Kidney tubule cell (primary cell): ENCODE measurements at places on chromosomes 5 and 9.

GRCh38 chr9:85155352-85155751, 485.8 kb downstream of the NTRK2 start:
- no peak for DNase-seq

DNA sequence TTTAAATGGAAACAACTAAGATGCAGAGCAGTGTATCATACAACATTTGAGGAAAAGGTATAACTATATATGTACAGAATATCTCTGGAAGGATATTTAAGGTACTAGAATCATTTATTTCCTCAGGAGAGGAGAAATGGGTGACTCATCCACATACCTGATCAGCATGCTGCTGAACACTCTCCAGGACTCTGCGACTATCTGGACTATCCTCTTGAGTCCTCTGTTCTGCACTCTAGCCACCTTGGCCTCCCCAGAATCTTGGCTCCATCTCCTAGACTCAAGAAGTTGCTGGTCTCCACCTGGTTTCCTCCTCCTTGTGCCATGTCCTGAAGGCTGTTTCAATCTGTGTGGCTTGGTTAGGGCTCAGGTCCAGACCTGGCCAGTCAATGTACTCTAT, 8.8 kb upstream of the PRDM6 start:
- peak; percentile 40 for DNase-seq

- no peak for DNase-seq
Observed at GRCh38 chr9:135796784-135797485, 95.0 kb downstream of the KCNT1 start.

DNA sequence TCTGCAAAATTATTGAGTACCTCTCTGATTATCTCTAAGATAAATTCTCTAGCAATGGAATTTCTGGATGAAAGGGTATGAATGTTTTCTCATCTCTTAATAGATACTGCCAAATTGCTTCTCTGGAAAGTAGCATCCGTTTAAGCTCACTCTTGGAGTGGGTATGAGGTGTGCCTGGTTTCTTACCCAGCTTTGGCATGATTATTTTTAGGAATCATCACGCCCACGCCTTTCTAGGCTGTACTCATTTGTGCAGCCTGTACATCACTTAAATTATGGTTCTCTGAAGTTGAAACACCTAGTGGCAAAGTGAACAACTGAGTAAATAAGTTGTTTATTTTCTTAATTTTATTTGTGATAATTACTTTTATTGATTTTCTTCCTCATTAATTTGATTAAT, 156.5 kb upstream of the IL12B start:
- no peak for DNase-seq

- DNase-seq, result no peak
Observed at GRCh38 chr9:93942161-93942560, 13.0 kb downstream of the BARX1 start.

GRCh38 chr5:39415201-39415600, 9.6 kb downstream of the DAB2 start:
- DNase-seq, result no peak

GRCh38 chr9:131937451-131937850, 142.2 kb downstream of the MED27 start:
- DNase-seq, result no peak

DNA sequence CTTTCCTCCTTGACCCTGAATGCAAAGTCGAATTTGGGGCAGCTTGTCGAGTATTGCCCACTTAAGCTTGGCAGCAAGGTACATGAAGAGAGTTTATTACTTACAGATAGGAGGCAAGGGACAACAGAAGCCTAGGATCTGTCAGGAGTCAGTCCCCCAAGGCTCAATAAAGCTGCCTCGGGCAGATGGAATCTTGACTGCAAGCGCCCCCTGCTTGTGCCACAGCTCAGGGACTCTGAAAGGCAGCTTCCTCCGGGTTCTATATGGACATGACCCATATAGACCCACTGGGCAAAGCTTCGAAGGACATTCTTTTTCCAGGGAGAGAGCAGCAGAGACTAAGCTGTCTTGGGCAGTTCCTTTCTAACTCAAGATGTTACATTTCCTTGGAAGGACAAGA, 971.5 kb downstream of the EFNA5 start:
- DNase-seq, result no peak

- DNase-seq, result no peak
Observed at GRCh38 chr9:127307802-127308201, 43.2 kb downstream of the GARNL3 start.

DNA sequence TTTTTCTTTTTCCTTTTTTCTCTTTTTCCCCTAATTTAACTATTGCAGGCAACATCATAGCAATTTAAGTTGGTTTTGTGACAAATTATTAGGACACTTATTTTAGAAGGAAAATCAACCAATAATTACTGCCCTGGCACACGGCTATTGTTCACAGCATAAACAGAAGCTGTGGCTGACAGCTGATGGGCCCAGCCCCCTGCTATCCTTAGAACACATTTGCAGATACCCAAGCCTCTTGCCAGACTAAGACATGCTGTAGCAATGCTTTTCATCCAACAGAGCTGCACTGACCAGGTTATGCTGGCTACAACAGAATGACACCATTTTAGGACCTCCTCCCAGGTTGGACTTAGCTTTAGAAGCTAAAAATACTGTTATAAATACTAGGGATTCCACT, 852.7 kb upstream of the DMAC1 start:
- DNase-seq, result no peak

DNA sequence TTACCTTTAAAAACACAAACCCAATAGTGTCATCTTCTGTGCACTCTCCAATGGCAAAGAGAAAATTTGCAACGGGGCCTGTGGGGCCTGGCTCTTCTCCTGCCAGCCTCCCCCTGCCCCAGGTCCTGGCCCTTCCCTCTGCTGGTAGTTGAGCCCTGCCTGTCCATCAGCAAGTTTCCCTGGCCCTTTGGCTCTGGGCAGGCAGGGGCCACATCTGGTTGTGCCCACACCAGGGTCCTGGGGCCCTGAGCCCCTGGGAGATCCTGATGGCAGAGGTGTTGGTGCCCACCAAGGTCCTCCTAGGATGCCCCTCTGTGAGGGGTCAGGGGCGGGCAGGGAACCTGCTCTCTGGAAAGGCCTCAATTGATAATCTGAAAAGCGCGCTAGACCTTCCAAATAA, 157.3 kb downstream of the DAB2IP start:
- DNase-seq, result no peak

DNA sequence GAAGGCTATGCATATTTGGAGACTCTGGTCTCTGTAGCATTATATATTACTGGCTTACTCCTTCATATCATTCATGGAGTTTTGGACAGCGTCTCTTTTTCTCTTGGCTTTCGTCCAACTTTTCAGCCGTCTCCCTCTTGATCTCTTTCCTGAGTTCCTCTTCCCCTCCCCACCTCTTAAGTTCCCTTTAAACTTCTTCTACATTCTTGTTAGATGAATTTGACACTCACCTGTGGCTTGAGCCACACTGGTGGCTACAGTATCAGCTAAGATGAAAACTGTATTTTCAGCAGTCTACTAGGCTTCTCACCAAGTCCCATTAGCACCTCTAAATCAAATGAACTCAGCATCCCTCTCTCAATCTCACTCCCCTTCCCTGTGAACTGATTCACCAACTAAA, 128.1 kb downstream of the STARD4 start:
- peak; percentile 27 for DNase-seq

GRCh38 chr5:61397238-61397637, 65.2 kb downstream of the ZSWIM6 start:
- no peak for DNase-seq

DNA sequence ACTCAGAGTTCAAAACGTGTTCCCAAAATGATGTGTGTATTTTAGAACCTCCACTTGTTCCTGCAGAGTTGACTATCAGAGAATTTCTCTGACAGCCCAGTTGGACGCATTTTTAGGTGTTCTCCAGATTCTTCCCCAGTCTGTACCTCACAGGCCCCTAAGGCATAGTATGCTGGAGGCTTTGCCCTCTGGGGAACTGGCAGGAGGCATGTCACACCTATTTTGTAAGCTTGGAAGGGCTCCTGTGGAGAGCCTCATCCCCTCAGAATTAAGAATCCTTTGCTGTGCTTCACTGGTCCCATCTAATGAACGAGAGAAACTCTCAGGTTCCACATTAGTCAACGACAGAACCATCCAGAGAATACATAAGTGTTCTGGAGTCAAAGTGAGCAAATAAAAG, 144.1 kb upstream of the SLC30A5 start:
- no peak for DNase-seq

GRCh38 chr5:172840432-172841154, 6.5 kb downstream of the ERGIC1 start:
- DNase-seq, result no peak

- DNase-seq, result no peak
Observed at GRCh38 chr9:126439883-126440653, 113.4 kb downstream of the MVB12B start.

- no peak for DNase-seq
Observed at GRCh38 chr5:143078313-143078712, 308.1 kb downstream of the ARHGAP26 start.

- DNase-seq, result no peak
Observed at GRCh38 chr5:106140101-106140500, 1530.6 kb downstream of the EFNA5 start.

DNA sequence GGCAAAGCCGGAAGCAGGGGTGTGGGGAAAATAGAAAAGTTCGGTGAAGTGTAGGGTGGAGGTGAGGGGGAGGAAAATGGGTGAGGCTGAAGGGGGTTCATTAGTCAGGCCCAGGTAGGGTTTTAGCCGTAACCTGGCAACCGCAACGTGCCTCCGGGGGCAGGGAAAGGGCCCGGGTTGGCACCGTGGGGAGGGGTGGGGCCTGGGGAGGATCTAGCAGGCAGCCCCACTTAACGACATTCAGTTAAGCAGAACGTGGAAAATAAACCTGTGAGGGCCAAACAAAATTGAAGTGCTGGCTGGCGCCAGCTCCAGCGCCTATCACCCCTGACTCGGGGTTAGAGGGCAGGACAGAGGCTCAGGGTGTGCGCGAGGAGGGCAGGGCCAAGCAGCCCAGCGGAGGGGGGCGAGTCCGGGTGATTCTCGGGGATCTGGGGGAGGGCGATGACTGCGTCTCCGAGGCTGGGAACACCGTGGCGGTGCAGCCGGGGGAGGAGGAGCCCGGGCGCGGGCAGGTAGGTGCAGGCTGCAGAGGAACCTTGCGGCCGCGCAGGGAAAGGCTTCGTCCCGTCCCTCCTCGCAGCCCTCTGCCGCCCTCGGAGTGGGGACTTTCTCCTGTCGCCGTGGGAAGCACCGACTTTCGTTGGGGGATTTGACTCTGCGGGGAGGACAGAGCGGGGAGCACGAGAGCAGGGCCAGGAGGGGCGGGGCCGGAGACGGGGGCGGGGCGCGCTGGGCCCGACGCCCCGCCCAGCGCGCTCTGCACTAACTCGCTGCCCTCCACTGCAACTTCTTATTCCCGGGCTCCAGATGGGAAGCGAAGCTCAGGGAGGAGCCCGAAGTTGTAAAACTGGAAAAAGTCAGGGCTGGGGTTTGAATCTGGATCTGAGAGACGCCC, 5.1 kb downstream of the RGS14 start:
- DNase-seq, result peak; percentile 54

DNA sequence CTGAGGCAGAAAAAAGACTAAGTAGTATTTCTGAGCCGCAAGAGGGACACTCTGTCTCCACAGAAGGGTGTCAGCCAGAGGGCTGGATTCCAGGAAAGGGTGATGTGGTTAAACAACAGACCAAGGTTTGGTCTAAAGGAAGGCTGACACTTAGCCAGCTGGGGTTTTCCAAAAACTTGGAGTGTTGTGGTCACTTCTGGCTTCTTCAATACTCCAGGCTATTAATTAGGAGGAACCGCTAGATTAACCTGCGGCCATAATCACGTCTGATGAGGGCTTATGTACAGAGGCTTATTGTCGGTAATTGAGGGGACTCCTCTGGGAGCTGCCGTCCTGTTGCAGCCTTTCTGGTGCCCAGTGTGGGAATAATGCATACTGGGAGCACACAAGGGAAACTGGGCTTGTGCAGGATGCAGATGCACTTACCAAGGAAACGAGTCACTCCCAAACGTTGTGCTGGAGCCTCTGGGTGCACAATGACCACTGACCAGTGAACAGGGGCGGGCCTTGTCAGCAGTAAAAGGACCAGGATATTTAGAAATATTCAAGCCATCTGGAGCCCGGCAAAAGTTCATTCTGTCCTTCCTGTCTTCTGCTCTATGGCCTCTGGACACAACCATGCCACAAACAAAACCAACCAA, 70.2 kb upstream of the TUT7 start:
- peak; percentile 30 for DNase-seq

DNA sequence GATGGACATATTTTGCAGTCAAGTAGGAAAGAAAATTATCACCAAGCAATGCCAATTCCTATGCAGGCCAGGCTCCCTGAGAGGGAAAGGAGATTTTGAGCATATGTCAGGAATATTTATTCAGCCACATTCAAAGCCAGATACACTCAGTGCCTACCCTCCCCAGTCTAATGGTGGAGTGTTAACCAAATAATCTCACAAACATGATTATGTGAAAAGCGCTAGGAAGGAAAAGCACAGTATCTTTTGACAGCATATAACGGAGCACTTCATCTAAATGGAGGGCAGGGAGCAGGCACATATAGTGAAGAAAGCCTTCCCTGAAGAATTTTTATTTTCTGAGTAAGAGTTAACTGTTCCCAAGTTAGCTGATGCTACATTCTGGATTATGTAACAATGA, 80.3 kb upstream of the SLC30A5 start:
- no peak for DNase-seq

DNA sequence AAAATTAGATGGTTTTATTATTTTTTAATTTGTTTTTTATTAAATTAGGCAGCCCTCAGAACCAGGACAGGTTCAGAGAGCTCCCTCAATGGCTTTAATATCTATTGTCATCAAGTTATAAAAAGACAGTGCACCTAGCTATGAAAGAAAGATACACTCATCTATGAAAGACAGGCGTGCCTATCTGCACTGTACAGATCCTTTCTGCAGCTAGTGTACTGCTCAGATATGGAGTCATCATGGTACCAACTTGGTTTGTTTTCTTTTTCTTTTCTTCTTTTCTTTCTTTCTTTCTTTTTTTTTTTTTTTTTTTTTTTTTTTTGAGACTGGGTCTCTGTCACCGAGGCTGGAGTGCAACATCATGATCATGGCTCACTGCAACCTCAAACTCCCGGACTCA, 54.8 kb upstream of the GPBP1 start:
- DNase-seq, result no peak

DNA sequence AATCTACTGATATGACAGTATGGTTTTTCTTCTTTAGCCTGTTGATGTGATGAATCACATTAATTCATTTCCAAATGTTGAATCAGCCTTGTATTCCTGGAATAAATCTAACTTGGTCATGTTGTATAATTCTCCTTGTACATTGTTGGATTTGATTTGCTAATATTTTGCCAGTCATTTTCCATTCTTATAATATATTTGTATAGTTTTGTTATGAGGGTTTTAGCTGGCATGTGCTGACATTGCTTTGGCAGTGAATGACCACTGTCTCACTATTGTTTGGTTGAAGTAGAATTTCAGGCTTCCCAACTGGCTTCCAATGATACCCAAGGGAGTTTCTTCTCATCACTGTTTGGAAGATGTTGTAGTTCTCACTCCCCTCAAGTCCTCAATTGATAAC, 983.0 kb upstream of the PTPRD start:
- no peak for DNase-seq
